Heart left ventricle (tissue), 16 donors: ENCODE measurements at places on chromosomes 11 and 22. TPM values are rescaled to one million over a fixed set of nuclear protein-coding genes. Genes with fewer than 3 reads are reported as not detected.

Gene CHRM1
- total RNA-seq, result not detected

DNA sequence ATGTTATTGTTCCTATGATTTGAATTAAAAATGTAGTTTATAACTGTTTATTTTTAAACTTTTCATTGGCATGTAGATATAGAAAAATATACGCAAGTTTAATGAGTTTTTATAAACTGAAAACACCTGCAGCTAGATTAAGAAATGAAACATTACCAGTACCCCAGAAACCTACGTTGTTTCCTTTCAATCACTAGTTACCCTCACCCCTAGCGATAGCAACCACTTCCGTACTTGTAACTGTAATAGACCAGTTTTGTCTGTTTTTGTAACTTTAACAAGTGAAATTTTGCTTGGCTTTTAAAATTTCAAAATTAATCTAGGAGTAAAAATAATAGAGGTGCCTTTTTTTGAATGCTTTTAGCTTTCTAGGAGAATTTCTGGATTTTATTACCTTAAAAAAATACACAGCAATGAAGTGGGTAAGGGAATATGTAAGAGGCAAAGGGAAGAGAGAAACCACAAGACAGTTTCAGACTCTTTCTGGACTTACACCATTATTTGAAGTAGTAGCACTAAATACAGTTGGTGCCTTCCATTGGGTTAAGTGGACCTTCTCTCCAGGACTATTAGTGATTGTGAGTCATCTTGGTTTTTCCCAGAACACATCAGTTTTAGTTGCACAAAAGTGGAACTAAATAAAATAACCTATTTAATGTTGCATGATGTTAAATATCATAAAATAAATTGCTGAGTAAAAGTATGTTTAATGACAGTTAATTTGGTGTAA, 18.7 kb upstream of the NAT10 start:
- no peak for DNase-seq

- peak; percentile 92 for DNase-seq
Measured at GRCh38 chr11:36455658-36456111, 54.4 kb downstream of the TRAF6 start.

- no peak for DNase-seq
Measured at GRCh38 chr11:47165253-47165840, 11.3 kb downstream of the ARFGAP2 start.
